ENCODE measurements at places on chromosomes 4 and X.

GRCh38 chr4:43846111-43846587, 602.5 kb downstream of the KCTD8 start:
- DNase-seq = no peak

DNA sequence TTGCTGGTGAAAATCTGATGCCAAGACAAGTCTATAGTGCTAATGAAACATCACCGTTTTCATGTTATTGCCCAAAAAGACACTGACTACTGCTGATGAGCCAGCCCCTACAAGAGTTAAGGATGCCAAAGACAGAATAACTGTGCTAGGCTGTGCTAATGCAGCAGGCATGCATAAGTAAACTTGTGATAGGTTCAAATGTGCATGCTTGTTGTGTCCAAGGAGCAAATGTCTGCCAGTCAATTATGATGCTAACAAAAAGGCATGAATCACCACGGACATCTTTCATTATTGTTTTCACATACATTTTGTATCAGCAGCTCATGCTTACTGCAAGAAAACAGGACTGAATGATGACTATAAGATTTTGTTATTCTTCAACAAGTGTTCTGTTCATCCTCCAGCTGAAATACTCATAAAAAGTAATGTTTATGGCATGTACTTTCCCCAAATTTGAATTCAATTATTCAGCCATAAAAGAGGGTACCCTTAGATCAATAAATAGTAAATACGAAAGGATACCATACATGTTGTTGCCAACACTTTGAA, 306.9 kb upstream of the ARSJ start:
- no peak for DNase-seq

GRCh38 chrX:74492720-74493201, 71.5 kb downstream of the SLC16A2 start:
- no peak for DNase-seq

DNA sequence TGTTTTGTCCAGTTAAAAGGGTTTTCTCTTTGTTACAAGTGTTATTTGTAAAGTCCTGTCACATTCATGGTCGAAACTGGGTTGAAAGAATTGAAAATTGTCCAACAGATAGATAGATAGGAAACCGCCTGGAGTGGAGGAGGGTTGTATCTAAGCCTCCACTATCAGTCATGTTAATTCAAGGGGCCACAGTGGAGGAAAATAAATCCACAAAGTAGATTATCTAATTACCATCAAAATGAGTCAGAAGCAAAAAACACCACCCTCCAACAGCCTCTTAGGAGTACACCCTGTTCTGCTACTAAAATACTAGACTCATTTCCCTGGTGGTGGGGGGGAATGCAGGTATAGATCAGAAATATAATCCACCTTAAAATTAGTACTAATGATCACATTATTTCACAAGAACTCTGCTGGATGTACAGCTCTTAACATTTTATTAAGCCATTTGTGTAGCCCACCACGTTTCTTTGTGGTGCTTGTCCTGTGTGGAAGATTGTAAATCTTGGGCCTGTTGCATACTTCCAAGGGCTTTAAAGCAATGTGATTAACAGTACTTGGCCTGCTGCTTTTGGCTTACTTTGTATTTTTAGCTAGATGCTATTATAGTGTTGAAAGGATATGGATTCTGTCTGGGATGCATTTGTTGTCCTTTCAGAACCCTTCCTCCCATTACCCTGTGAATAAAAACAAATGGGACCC, 26.8 kb downstream of the RBBP7 start:
- no peak for DNase-seq

DNA sequence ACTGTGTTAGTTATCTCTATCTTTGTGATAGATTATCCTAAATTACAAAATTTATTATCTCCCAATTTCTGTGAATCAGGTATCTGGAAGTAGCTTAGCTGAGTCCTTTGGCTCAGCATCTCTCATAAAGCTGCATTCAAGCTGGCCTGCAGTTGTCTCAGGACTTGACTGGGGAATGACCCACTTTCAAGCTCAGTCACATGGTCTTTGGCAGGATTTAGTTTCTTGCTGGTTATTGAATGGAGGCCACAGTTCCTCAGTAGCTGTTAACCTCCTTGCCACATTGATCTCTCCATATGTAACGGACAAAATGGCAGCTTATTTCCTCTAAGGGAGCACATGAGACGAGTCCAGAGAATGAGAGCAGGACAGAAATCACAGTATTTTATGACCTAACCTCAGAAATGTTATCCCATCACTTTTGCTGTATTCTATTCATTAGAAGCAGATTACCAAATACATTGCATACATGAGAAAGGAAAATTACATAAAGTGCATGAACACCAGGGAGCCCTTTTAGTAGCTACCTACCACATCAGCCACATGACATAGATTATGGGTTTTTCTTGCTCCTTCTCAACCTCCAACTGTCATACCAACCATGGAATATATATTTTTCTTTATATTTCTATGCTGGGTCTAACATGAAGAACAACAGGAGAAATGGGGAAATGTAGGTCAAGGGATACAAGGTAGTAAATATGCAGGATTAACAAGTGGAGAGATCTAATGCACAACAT, 730.1 kb downstream of the CCSER1 start:
- DNase-seq = no peak

Measured in hematopoietic multipotent progenitor cell treated with erythropoietin and hydrocortisone succinate and interleukin-3 and kit ligand, for 15 days (in vitro differentiated cells).